ENCODE measurements at places on chromosomes 1 and 21.

DNA sequence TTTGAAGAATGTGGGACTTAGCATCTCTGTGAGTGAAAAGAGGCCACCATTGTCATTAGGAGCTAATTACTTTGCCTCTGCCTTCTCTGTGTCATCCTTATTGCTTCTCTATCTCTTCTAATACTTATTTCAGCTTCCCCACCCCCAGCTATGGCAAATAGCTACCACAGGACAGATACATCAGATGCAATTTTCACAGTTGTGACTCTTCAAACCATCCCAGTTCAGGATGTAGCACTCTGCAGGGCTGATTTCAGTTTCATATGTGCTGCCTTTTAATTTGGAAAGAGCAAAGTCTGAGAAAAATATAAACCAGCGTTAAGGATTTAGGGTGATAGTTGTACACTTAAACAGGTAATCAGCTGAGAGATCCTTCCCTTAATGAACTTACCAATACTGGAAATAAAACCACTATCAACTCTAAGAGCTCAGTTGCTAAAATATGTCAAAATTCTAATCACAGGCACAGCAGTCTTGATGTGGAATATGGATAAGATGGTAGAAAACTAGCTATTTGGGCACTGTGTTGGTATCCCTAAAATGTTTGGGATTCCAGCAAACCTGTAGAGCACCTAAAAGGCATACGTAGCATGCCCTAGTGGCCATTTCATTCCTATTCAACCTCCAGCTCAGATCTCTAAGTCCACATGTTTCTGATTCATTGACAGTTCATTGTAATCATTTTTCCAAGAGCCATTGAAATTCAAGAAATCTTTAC is 148.4 kb downstream of the SYT2 start:
- no peak for DNase-seq

GRCh38 chr1:167198518-167199133 is 22.1 kb upstream of the POU2F1 start:
- DNase-seq: no peak

DNA sequence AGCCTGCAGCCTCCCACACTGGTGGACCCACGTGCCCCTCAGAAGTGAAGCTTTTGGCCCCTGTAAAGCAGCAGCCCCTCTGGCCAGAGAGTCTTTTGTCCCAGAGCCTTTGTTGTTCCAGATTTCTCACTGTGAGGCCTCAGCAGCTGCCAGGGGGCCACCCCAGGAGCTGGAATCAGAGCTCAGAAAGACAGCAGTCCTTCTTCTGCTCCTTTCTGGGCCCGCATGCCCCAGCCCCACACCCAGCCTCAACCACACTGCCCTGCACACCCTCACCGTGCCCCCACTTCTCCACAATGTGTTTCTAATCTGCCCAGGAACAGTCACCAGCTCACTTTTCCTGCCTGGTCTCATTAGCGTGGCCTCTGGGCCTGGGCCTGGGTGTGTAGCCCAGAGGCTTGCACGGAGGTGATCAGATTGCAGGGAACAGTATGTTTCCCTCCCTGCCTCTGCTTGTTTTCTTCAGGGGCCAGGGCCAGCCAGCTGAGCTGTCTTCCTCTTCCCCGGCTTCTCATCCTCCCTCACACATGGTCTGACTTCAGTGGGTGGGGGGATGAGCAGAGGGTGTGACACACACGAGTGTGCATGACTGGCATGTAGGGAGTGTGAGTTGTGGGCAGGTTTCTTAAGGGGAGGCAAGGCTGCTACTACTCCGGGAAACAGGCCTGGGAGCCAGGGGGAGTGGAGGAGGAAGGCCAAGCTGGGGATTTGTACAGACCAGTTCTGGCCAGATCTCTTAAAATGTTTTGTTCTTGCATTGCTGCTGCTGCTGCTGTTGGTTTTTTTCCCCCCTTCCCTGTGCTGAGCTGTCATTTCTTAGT is 82.5 kb upstream of the ZNF648 start:
- no peak for DNase-seq

DNA sequence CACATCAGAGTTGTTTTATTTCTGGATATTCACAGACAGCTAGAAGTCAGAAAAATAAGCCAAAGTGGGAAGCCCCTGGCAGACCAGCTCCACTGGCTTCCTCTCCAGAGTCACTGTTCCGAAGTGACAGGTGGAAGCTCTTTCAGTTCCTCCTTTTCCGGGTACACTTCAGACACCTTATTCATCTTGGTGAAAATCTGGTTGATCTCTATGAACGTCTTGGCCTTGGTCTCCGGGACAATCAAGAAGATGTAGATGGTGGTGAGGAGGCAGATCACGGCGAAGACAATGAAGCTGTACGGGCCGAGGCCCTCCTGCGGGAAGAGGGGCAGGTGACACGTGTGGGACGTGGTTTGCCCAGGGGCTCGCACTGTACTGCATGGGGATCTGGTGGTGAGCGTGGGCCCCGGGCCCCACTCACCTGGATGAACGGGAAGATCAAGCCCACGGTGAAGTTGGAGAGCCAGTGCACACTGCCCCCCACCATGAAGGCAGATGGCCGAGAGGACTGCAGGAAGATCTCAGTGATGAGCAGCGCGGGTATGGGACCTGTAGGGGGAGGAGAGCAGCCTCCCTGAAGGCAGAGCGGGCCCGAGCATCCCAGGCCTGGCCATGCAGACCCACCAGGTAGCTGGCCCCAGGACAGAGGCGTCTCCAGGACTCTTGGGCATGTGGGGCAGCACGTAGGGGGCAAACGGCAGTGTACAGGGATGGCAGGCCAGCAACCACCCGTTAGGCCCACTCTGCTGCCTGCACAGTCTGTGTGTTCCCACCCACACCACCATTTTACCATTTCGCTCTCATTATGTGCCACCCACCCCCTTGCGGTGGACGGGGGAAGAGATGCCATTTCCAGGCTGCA is 11.5 kb upstream of the SLC2A7 start:
- DNase-seq: peak; percentile 60

GRCh38 chr1:39632323-39632681 is 7.1 kb downstream of the HEYL start:
- no peak for DNase-seq

DNA sequence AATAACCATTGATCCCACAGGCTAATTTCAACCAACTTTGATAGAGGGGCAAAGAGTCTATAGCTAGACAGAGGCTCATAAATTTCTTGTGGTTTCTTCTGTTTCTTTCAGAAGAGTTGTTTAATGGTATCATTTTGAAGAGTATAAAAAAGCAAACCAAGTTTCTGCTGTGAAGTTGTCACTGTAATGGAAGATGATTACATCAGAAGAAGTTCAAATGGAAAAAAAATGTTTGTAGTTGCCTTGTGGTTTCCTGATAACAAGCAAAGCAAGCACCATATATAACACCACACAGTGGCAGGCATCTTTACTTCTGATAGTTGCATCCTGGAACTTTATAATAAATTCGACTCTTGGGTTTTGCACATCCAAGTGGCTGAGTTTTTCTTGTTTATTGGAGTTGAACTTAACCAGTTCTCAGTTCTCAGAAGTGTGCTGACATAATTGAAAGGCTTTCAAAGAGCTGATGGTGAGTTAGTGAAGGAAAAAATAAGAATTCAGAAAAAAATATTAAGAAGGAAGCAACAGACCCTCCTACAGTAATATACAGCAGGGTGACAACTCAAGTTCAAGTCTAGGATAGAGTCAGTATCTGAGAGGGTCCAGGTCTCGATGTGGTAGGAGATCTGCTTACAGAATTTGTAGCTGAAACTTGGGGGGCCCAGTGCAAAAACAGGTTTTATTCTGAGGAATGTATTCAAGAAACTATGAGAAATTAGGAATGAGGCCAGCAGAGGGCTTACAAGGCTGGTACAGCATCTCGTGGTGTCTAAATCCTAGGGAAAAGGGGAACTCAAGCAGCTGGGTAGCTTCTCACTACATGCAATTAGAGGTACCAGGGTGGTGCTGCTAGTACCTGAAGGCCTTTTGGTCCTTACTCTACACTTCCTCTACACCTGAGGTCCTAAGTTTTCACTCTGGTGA is 123.5 kb downstream of the CRB1 start:
- no peak for DNase-seq

- DNase-seq: peak; percentile 40
Measured at GRCh38 chr1:58515794-58516401, 30.6 kb downstream of the OMA1 start.

DNA sequence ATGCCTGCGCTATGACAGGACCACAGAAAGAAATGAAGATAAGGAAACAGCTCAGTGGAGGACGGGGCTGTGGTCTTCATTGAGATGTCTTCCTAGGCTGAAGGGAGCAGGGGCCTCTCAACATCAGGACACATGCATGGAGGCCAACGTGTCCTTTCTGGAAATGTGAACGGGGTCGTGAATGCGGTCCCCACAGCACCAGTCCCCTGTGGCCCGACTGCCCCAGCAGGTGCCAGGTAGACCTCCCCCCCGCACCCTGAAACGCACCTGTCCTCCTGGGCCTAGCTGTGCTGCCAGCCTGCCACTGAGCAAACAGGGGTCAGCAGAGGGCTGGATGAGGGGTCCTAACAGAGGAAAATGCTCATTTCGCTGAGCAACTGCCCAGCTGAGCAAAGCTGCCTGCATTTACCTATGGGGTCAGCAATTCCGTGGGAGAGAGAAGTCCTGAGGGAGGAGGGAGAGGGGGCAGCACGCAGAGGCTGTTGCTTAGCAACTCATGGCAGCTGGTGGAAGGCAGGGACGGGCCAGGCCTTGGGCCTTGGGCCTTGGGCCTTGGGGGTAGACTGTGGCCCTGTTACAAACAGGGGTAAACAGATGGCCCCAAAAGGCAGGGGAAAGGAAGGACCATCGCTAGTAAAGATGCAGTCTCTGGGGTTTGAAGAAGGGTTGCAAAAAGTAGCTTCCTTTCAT is 77.4 kb downstream of the NPHP4 start:
- DNase-seq: no peak

DNA sequence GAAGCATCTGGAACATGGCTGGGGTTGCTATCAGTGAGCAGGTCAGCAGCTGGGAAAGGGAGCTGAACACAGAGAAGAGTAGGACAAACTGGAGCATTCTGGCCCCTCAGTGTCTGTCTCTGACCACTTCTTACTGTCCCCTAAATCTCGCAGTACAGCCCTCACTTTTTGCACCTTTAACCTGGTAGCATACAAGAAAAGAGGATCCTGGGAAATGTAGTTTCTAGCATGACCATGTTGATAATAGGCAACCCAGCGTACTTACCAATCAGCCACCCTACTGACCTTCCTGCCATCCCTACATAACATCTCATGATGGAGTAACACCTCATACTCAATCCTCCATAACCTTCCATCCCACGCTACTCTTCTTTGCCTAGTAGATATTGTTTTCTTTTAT is 99.1 kb upstream of the RAVER2 start:
- no peak for DNase-seq

DNA sequence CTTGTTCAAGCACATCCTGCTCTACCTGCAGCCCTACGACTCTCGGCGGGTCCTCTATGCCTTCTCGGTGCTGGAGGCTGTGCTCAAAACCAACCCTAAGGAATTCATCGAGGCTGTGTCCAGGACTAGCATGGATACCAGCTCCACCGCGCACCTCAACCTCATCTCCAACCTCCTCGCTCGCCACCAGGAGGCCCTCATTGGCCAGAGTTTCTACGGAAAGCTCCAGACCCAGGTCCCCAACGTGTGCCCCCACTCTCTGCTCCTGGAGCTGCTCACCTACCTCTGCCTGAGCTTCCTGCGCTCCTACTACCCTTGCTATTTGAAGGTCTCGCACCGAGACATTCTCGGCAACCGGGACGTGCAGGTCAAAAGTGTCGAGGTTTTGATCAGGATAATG is 74.3 kb upstream of the MORC3 start:
- no peak for DNase-seq

DNA sequence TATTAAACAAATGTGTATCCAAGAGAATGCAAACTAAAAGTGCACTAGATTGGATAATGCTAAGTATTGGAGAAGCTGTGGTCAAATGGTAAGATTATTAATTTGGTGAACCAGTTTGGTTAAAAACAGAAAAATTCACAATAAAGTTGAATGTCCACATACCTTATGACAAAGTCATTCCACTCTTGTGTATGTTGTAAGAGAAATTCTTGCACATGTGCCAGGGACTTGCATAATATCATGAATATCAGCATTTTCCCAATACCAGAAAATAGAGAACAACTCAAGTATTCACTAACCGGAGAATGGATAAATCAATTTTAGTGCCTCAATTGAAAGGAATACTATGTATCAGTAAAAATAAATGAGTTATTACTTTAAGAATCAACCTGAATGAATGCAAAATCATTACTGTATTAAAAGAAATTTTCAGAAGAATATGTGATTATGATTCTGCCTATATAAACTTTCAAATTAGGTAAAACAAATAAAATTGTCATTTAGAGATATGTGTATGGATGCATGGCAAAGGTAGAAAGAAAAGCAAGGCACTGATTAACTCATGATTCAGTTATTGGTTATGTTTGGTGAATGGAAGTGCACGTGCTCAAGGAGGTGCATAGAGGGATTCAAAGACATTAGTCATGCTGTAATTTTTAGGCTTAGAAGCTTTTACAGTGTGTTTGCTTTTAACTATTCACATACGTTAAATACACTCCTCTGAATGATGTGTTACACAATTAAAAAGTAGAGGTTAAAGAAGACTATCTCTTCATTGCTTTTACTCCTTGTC is 217.4 kb upstream of the KCNK2 start:
- no peak for DNase-seq

DNA sequence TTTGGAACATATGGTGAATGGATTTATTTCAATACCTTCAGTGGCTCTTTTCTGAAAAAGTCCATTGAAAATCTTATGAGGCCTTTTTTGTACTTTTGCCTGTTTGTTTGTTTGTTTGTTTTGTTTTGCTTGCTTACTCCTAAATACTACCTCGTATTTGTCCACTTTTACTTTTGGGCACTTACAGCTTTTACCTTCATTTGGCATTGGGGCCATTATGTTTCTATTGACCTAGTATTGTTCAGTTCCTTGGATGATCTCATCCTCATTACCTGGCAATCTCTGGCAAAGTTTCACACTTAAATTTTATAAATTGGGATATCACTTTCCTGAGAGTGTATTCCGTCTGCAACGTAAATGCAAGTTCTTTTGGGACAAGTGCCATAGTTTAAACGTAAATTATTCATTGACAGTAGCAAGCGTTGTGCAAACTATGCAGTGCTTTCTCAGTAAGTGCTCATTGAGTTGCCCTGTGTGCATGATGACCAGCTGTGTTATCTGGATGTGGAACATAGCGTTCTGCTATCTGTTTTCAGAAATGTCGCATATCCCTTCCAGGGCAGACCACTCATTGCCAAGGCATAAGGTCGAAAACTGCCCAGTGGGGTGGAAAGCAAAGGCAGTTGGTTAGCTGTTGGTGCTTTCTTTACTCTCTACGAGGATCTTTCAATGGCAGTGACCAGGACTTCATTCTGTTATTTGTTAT is 51.1 kb downstream of the LRRC8D start:
- DNase-seq: no peak

Measured in GM10248 (cell line).